Stimulated activated CD8-positive, alpha-beta memory T cell treated with anti-CD3 and anti-CD28 coated beads, Interleukin-4, amount 100 ng/mL, for 24 hours (primary cell): ENCODE measurements at places on chromosomes 1 and 21.

- DNase-seq, result no peak
Measured at GRCh38 chr1:236148470-236148845, 6.1 kb downstream of the GPR137B start.

DNA sequence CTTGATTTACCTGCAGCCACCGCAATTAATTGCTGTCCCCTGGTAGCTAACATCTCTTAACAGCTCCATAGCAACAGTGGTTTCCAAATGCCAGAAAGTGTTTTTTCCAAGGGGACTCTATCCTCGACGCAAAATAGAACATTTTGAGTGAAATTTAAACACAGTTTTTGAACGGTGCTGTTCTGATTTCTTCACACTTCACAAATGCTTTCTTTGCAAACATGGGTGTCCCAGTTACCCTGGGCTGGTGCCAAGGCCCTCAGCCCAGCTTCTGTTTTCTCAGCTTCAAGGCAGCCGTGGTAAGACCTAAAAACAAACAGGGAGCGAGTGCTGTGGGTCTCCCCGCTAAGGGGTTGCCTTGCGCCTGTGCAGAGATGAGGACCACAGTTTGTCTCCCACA lies 147.3 kb upstream of the VAMP3 start:
- no peak for DNase-seq

- DNase-seq, result no peak
Measured at GRCh38 chr21:26115899-26116298, 54.7 kb downstream of the APP start.

DNA sequence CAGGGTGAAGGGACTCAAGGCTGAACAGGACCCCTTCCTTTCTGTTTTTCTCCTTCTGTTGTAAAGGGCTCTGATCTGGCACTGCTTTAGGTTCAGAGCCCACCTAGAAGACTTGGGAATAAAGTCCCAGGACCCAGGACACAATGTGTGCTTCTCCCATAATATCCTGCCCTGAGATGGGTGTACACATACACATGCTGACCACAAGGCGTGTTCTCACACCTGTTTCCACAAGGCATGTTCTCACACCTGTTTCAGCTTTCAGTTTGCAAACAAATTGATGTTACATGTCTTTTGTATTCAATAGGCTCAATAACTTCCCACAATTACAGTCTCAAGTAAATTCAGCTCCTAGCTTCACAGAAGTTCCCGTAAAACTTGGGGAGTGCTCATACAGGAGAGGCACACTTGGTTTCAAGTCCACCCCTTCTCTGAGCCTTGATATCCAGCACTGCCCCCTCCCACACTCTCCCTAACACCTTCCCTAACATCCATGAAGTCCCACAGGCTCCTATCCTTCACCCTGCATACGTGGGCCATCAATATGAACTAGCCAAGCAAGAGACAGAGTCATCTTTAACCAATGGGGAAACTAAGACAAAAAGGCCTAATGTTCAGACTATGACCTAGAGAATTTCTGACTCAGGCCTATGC lies 41.7 kb downstream of the ERI3 start:
- no peak for DNase-seq

- DNase-seq, result no peak
Measured at GRCh38 chr1:117205368-117205767, 5.4 kb downstream of the VTCN1 start.

DNA sequence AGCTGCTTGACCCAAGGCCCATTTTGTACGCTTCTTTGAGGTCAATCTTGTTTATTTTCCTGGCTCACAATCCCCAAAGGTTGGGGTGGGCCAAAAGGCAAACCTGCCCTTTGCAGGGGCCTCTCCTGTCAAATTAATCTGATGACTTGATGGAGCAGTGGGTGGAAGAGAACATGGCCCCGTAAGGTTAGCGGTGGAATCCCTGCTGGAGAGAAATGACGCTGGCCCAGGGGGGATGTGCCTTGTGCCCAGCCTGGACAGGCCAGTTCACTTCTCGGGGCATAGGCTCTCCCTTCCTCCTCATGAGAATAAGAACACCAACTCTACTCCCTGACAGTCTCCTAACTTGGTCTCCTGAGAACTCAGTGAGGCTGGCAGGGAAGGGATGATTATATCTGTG lies 40.5 kb downstream of the C1orf198 start:
- no peak for DNase-seq

GRCh38 chr1:170513138-170513537 lies 18.8 kb upstream of the GORAB start:
- DNase-seq, result no peak

DNA sequence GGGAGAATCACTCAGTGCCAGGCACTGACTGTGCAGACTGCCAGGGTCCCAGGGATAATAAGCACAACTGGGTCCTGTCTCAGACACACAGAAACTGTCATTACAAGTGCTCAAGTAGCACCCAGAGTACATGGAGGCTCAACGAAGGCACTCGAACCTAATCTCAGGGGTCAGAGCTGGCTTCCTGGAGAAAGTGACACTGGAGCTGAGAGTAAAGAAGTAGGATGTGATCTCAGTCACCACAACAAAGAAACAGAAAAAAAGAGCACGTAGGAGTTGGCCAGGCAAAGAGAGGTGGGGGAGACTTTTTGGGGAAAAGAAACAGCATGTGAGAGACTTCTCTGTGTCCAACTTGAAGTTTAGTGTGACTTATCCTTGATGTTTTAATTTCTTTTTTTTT lies 1.3 kb downstream of the CATSPER4 start:
- DNase-seq, result no peak

DNA sequence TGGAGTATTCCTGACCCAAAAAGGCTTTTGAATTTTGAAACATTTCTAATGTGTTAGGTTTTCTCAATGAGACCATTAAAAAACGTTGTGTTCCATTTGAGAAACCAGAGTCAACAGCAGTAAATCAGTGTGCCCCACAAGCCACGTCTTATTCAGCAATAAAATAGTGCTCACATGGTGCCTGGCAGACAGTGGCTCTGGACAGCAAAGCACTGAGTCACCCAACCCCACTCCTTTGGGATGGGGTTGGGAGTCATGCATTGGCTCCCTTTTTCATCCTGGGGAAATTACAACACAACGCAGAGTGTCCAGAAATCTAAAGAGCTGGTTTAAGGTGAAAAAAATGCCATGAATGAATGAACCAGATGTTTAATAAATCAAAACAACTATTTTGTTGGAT lies 46.5 kb downstream of the KCNJ15 start:
- DNase-seq, result no peak

GRCh38 chr1:87980494-87980893 lies 651.8 kb downstream of the LMO4 start:
- no peak for DNase-seq

DNA sequence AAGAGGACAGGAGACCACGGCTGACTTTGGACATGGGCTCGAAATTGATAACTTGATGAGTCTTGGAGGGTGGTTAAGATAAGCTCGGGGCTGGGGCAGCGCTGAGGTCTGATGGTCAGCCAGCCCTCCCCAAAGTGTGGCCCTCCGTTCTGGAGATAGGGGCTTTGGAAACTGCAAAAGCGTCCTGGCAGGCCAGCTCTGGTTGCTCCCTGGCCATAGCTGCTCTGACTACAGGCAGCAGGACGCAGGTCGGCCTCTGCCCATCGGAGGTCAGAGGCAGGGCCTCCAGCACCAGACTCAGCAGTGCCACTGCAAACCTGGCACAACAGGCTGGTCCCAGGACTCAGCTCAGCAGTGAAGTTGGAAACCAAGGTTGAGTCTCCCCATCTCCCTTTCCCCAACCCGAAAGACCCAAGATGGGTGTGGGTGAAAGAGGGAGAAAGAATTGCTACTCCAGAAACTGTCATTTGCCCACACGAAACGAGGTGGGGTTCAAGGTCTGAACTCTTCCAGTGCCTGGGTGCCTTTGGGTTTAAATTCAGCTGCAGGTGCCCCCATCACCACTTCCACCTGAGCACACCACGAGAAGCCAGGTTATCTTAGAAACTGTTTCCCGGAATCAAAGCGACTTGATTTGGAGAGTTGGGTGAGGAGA lies 4.8 kb downstream of the SIM2 start:
- DNase-seq, result no peak

GRCh38 chr1:226949401-226949800 lies 9.3 kb downstream of the COQ8A start:
- DNase-seq, result no peak

- DNase-seq, result no peak
Measured at GRCh38 chr1:175539986-175540385, 203.4 kb downstream of the TNR start.

DNA sequence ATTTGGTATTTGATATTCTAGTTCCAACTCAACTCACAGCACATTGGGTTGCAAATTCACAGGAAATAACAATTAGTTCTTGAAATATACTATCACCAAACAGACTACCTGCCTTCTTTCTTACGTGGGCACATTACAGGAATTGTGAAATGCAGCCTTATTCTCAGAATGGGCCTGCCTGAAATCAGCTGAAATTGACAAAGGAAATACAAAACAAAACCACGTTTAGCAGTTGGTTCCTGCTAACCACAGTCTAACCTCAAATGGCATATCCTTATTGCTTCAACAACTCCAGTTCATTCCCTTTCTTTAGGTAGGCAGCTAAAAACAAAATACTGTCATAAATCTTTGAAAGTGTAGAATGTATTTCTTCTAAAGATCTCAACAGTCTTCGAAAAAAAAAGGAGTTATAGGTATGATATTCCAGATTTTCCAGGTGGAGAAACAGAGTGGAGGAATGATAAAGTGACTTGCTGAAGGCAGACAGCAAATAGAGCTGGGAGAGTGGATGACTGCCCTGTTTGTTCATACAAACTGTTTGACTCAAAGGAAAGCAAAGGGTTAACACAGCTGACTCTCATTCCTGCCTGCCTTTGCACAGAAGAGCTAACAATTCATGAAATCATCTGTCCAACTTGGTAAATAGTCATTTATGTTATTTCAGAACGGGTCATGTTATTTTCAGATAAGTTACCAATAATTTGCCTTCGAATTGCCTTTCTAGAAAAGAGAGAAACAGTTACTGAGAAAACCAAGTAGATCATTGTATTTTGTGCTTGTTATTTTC lies 1.6 kb upstream of the GREM2 start:
- DNase-seq, result no peak

DNA sequence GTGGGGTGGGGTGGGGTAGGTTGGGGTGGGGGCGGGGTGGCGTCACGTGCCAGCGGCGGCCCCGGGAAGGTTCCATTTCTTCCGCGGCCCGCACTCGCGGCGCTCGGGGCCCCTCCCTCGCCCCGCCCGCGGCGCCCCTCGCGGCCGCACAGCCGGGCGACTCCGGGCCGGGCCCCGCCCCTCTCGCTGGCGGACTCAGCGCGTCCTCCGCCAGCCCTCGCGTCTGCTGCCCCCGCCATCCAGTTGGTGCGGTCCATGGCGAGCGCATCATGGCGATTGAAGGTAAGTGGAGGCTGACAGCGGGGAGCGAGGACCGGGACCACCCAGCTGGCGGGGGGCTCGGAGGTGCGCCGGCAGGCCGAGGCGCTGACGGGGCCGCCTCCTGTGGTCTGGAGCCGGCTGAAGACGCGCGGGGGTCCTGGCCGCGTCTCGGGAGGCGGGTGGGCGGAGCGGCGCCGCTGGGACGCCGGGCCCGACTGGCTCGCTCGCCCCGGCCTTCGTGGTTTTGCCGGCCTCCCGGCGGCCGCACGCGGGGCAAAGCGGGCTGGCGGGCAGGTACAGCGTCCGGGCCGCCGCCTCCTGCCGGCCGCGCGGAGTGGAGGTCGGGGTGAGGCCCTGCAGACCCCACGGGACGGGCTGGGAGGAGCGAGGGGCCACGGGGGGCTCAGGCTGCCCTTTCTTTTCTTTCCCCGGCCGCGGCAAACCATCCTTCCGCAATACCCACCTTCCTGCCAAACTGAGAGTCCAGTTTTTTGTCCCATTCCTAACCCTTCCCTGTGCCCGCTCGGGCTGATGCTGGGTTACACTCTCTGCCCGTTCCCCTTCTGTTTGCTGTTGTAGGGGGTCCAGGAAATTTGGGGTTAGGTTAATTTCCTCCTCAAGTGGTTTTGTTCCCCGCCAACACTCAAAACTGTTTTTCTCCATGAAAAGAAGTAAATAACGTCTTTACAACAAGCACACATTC lies at the start of gene SYT14:
Gene SYT14, plus strand, starts transcription at position 222 of the 964 bp plus-strand sequence. Its CDS starts 48 bp downstream, at position 270.
- no peak for DNase-seq

DNA sequence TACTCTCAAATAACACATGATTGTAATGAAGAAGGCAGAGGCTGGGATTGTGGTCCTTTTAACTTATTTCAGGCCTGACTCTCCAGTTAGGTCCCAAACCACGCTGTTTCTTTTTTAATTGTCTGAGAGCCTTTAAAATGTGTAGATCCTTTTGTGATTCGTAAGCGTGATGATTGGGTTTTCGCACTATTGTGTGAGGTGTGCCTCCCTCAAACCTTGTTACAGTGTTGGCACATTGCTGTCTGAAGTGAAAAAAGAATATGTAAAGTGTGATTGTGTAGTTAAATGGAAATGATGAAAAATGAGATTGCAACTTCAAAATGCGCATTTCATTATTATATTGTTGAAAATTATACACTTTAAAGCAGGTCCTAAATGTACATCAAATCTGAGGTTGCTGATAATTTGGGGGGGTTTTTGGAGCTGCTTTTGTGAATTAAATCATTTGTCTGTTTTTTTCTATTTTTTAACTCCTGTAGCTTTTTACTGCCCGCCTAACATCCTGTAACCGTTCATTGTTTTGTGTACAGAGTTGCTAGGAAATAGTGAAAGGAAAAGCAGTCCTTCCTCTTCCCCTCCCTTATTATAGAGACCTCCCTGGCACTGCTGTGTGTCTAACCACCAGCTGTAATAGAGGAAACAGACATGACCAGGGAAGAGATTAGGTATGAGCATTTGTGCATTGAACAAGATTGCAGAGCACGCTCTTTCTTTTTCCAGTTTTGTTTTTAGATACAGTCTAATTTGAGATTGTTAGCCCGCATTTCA lies 43.3 kb downstream of the IARS2 start:
- DNase-seq, result no peak

- DNase-seq, result no peak
Measured at GRCh38 chr1:5740865-5741860, 251.1 kb downstream of the NPHP4 start.

DNA sequence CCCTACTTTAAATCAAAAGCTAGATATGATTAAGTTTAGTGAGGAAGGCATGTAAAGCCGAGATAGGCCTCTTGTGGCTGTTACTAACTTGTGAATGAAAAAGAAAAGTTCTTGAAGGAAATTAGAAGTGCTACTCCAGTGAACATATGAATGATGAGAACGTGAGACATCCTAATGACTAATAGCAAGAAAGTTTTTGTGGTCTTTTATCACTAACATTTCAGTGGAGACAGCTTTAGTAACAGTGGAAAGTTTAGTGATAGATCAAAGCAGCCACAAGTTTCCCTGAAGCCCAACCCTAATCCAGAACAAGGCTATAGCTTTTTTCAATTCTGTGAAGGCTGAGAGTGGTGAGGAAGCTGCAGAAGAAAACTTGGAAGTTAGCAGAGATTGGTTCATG lies 73.6 kb upstream of the LRRC8B start:
- no peak for DNase-seq

GRCh38 chr1:230211436-230212145 lies 144.6 kb downstream of the GALNT2 start:
- no peak for DNase-seq
